ENCODE measurements at places on chromosomes 12 and 14. TPM values are rescaled to one million over a fixed set of nuclear protein-coding genes. Genes with fewer than 3 reads are reported as not detected.

- DNase-seq = no peak
Measured at GRCh38 chr12:66247741-66248140, 54.6 kb upstream of the HELB start.

DNA sequence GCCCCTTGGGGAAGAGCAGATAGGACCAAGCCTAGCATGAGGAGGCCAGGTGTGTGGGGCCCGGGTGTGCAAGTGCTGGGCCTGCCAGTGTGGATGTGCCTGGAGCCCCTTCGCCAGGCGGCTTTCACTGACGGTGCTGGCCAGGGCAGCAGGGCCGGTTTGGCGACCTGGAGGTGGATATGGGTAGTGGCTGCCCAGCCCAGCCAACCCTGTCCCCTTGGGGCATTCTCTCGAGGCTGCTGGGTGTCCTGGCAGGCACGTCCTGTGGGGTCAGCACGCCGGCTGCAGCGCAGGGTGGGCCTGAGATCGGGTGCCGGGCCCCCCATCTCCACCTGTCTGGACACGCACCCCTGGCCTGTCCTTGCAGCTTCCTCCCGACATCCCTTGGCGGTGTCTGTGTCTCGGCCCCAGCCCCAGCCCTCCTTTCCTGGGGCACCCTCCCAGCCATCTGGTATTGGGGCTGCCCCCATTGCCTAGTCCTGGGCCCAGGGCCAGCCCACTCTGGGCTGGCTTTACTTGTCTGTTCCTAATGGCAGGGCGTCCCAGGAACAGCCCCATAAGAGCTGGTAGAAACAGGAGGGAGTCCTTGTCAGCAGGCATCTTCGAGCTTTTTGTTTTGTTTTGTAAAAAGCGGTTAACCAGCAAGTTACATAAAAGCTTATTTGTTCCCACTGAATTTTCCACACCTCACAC is 7.2 kb upstream of the CRIP2 start:
- no peak for DNase-seq

DNA sequence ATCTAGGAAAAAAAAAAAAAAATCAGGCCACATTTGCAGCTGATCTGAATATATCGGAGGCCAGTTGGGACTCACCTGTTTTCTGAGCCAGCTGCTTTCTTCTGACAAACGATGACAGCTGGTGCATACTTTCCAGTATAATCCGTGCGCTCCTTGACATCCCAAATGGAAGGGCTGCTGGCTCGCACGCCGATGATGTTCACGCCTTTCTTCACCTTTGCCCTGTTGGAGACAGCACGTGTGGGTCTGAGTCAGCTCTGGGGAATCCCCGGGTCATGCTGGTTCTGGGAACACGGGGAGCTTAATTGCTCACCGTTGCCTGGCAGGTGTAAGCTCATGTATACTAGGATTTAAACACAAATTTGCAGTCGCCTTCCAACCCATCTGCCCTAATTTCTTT is 372.8 kb downstream of the TMEM132D start:
- no peak for DNase-seq

- no peak for DNase-seq
Measured at GRCh38 chr14:23076785-23077408, 18.0 kb downstream of the ACIN1 start.

- no peak for DNase-seq
Measured at GRCh38 chr12:87272851-87273250, 756.4 kb downstream of the C12orf50 start.

DNA sequence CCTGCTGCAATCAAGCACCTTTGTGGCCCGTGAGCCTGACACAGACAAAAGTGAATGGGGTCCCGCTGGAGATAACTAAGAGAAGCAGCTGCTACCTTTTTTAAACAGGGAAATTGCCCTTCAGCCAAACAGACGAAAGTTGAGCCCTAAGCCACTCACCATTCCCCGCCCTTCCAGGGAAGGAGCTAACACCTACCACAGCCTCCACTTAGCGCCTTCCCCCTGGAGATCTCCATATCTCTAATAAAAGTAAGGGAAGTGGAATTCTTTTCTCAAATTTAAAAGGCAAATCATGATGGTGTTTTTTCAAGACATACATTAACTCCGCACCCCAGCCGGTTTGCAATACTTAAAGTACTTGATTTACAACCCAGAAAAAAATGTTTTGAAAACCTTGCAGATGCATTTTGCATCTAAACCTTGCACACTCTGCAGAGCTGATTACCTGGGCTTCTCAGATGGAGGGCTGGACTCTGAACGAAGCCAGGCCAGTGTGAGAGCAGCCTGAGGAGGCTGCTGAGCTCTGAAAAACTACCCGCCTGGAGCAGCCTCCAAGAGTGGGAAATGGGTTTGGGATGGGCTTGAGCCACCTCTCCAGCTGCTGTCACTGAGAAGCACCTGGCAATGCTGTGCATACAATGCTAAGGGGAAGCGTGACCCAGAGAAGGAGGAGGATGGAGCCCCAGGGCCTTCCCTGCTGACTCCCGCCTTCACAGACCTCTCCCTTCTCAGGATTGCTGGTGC is 10.0 kb downstream of the NUAK1 start:
- DNase-seq = no peak

DNA sequence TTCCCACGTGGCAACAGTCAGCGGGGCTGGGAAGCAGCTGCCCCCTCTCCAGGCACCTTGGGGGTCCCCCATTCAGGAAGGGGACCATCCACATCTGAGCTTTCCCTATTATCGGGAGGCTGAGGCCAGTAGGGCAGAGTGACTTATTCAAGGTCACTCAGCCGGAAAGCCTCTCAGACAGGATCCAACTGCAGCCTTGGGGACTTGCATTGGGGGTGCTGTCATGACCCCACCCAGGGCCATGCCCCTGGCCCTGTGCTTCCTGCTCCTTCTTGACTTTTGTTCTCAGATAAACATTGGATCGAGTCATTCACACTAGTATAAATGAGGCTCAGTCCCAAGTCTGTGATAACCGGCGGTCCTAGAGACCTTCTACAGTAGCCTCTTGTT is 12.6 kb downstream of the BEGAIN start:
- no peak for DNase-seq

- DNase-seq = no peak
Measured at GRCh38 chr12:108116699-108117098, 12.4 kb upstream of the WSCD2 start.

CFAP73 gene
- 7.3 TPM for total RNA-seq

ADAM21 gene
- total RNA-seq = 0.24 TPM

NRIP2 gene
- total RNA-seq = 0.77 TPM

EMP1 gene
- 195 TPM for total RNA-seq

PLEKHD1 gene
- total RNA-seq = 0.47 TPM
